ENCODE measurements at places on chromosomes 7 and 10.

- DNase-seq, result no peak
Observed at GRCh38 chr7:78601728-78602127, 803.2 kb downstream of the PHTF2 start.

DNA sequence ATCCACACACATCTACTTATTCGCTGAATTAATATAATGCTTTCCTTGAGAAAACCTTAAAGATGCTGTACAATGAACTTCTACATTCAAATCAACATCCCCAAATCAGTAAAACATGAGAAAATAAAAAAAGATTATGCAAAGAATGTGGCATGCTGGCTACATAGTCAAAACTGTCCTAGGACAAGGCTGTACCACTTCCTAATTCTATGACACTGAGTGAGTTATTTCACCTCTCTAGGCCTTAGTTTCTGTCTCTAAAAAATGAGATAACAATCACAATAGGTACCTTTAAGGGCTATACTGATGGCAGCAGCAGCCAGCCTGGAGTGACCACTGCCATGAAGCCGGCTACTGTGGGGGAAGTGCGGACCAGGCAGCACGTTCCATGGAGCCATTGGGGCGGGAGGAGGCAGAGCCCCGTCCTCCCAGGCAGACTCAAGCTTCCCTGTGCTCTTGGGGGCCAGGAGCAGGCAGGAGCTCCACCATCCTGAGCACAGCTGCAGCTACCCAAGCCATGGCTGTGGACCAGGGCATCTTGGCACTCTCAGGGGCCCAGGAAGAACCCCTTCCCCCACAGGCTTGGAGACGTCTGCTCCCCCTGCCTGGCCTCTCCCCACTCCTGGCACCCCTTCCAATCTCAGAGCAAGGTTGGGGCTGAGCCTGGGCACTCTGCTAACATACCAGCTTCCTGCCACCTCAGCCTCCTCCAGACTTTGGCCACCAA lies 110.2 kb downstream of the ELAPOR2 start:
- DNase-seq, result no peak

GRCh38 chr10:75743291-75743778 lies 311.9 kb downstream of the LRMDA start:
- no peak for DNase-seq

DNA sequence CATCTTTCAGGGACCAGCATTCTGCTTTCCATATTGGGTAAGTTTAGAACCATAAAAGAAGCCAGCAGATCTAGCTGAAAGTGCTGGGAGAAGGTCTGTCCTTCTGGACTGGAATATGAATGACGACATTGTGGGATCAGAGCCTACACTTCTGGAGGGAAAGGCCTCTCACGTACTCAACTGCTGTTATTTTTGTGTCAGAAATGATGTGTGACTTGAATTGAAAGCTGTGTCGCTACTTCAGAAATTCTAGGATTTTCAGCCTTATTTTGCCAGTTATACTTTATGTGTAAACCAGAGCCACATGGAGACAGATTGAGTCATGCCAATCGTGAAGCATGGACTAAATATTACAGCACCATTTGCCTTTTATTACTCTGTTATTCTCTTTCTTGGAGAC lies 231.0 kb downstream of the KIAA1217 start:
- DNase-seq, result no peak

DNA sequence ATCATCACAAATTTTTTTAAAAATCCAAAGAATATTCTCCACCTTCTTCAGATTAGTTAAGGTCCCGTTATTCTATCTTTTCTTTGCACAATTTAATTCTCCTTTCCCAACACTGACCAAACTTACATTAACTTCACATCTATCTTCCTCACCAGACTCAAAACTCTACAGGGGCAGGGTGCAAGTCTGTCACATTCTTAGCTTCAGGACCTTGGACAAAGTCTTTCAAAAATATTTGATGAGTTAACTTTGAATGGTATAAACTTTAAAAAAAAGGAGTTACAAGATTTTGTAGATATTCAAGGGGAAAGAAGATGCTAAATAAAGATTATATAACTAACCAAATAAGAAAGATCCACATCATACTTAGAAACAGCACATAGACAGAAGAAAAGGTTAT lies 132.7 kb downstream of the ZNF438 start:
- no peak for DNase-seq

Measured in stimulated activated CD4-positive, alpha-beta T cell treated with anti-CD3 and anti-CD28 coated beads, Interleukin-1b, Interleukin-23, amount 100 ng/mL, for 48 hours (primary cell).